G401 (cell line): ENCODE measurements at places on chromosomes 13 and 19. TPM values are rescaled to one million over a fixed set of nuclear protein-coding genes. Genes with fewer than 3 reads are reported as not detected.

DNA sequence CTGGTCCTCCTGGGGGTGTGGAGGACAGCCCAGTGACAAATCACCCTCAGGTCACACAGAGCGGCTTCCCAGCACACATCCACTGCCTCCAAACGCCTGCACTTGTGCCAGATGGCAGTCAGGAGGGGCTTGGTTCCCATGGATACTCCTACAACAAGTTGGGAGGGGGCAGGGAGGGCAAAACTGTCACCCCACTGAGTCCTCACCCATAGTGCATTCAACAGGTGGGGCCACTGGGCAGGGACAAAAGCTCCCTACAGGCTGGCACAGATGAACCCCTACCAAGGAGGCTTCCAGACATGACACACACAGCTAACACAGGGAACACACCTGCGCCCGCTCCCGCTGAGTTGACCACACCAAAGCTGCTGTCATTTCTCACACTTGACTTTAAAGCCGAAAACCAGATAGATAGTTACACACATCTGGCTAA, 120.5 kb downstream of the STK24 start:
- DNase-seq, result no peak

DNA sequence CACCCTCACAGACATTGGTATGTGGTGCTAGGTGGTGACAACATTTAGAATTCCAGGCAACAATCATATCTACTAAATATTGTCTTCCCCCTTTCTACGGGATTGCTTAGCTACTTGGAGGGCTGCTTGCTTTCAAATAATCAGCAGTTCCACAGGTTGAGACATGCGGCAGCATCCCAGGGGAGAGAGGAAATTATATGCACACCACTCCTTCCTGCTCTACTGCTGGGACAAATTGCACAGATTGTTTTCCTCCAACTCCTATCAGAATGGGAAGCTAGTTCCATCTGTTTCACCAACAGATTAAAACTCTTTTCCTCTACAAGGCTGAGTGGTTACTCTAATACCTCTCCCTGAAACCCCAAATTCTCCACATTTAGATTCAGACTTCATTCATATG, 275.4 kb downstream of the DNAJC15 start:
- DNase-seq, result peak; percentile 13

DNA sequence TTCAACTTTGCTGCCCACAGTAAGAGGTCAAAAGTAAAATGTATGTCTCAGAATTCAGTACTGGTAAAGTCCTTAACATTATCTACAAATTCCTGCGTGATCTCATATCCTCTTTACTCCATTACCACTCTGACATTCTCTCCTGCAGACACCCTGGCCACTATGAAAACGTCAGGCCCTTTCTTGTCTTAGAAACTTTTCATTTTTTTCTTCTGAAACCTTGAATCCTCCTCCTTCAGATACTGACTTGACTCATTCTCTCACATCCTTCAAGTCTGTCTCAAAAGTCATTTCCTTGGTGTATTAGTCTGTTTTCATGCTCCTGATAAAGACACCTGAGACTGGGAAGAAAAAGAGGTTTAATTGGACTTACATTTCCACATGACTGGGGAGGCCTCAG, 262.3 kb downstream of the POU4F1 start:
- no peak for DNase-seq

The FXYD3 gene
- total RNA-seq, result not detected in 2 replicates

- no peak for DNase-seq
These were observed at the start of gene CYP2F1 for GRCh38 chr19:41114132-41114531. TSS of gene CYP2F1 (plus strand) at chr19:41114432. CDS start at chr19:41116189, 1,757 bp downstream.

The ATP4B gene
- total RNA-seq, result not detected in 2 replicates

GRCh38 chr13:58876473-58876872, 1244.9 kb downstream of the PCDH17 start:
- DNase-seq, result no peak

DNA sequence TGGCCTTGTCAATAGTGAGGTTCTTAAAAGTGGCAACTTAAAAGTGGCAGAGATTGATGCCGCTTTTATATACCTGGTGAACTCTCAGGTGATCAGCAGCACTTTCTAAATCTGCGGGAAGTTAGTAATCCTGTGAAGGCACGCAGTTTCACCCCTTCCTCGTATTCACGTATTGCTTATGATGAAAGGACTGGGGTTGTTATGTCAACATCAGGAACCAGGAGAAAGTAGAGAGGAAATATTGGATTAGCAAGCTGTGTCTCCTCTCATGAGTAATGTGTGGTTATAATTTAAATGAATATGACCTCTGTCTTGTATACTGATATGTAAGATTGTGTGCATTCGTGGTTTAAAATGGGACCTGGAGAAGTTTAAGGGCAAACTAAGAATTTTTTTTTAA, 544.6 kb downstream of the SLITRK6 start:
- DNase-seq, result no peak

DNA sequence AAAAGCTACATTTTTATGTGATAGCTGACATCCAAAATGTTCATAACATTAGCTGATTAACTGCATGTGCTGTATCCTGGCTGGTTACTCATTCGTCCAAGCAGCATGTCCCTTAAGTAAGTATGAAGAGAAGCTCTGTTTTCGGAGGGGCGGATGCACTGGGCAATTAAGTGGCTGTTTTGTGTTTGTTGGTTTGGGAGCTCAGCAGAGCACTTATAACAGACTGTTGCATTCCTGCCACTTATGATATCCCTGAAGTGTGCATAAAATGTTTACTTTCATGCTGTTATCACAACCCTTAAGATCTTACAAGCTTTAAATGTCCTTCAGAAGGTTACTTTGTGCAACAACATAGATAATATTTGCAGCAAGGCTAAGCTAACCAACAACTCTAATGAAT, 264.1 kb downstream of the NALCN start:
- no peak for DNase-seq

The IZUMO4 gene
- 0.25 and 4.0 TPM in 2 replicates for total RNA-seq

DNA sequence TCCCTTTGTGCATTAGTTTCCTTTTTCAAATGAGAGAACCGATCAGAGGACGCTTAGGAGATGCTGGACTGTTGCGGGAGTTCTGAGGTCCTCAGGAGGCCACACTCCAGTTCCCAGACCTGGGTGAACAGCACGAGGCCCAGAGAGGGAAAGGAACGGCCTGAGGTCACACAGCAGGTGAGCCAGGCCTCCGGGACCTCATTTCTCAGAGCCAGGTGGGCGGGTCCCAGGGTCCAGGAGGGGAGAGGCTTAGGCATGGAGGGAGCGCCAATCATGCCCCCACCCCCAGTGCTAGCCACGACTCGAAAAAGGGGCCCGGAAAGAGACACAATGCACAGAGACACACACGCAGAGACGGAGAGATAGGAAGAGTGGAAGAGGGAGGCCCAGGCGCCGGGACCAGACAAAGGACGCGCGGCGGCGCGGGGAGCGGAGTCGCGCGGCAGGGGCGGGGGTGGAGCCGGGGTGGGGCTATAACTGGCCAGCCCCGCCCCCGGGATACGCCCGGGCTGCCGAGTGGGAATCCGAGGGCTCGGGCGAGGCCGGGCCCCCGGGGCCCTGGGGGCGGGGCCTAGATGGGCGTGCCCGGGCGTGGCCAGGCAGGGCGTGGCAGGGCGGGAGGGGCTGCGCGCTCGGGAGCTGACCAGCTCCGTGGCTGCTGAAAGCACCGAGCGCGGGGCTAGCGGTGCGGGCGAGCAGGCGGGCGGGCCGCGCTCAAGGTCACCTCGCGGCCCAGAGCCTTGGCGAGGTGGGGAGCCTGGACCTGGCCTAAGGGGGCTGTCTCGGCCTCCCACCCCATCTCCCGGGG, 1.6 kb downstream of the ELAVL3 start:
- peak; percentile 68 for DNase-seq

The RNF113B gene
- total RNA-seq, result not detected in 2 replicates

The UBE2L5 gene
- not detected in 2 replicates for total RNA-seq

- peak; percentile 63 for DNase-seq
These were observed 42.5 kb upstream of the SCEL start for GRCh38 chr13:77492982-77493381.

The ARHGEF7 gene
- total RNA-seq, result 25.4 and 29.3 TPM in 2 replicates

The LTBP4 gene
- 54.8 and 64.4 TPM in 2 replicates for total RNA-seq

The ERICH4 gene
- total RNA-seq, result not detected in 2 replicates

- no peak for DNase-seq
These were observed 3.3 kb downstream of the CFD start for GRCh38 chr19:862581-863314.

DNA sequence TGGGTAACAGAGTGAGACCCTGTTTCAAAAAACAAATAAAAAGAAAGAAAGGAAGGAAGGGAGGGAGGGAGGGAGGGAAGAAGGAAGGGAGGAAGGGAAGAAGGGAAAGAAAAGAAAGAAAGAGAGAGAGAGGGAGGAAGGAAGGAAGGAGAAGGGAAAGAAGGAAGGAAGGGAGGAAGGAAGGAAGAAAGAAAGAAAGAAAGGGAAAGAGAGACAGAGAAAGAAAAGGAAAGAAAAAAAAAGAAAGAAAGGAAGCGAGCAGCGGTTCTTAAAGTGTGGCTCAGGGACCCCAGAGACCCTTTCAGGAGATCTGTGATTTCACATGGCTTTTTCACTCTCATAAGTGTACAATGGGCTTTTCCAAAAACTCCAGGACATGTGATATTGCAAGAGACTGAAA, 9.9 kb upstream of the CADM4 start:
- DNase-seq, result no peak

GRCh38 chr13:104281910-104282309, 1215.7 kb upstream of the SLC10A2 start:
- DNase-seq, result no peak

DNA sequence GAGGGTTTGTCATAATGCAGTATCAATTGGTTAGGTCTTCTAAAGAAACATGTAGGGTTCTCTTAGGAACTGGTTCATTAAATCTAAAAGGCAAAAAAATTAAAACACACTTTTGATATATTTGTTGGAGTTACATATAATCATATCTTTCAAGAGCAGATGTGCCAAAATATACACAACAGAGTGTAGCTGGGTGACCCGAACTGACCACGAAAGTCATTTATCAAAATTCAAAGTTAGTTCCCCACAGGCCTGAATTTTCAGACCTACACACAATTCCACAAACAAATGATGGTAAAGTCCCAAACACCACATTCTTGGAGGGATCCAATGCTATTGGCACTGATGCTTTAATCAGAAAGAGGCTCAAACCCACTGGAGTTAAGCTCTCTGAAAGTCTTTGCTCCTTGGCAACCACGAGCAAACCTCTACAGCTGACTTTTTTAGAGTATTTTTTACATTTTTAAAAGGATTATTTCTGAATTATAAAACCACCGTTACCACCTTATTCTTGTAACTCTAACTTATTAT, 50.9 kb downstream of the IRS2 start:
- DNase-seq, result no peak

The TINCR gene
- not detected in 2 replicates for total RNA-seq

DNA sequence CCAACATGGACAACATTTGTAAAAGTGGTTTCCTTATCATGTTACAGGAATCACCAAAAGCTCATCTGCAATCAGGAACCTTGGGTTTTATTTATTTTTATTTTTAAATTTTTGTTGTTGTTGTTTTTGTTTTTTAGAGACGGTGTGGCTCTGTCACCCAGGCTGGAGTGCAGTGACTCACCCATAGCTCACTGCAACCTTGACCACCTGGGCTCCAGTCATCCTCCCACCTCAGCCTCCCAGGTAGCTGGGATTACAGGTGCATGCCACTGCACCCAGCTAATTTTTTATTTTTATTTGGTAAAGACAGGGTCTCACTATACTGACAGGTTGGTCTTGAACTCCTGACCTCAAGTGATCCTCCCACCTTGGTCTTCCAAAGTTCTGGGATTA, 13.6 kb upstream of the SERP2 start:
- DNase-seq, result no peak

The ZNF615 gene
- 0.62 and 9.8 TPM in 2 replicates for total RNA-seq

The ELSPBP1 gene
- total RNA-seq, result not detected in 2 replicates

DNA sequence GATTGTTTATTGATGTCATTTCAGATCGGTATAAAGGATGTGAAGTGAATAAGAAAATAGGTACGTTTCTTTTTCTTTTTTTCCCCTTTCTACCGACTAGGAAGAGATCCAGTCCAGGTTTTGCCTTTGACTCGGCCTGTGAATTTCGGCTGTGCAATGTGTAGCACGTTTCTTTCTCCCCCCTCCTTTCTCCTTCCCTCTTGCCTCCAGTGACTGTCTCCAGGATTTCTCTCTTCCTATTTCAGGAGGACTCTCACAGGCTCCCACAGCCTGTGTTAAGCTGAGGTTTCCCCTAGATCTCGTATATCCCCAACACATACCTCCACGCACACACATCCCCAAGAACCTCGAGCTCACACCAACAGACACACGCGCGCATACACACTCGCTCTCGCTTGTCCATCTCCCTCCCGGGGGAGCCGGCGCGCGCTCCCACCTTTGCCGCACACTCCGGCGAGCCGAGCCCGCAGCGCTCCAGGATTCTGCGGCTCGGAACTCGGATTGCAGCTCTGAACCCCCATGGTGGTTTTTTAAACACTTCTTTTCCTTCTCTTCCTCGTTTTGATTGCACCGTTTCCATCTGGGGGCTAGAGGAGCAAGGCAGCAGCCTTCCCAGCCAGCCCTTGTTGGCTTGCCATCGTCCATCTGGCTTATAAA, at the start of gene GPC6:
GPC6 (plus strand) TSS at position 185 of the 657 bp plus-strand sequence.
- DNase-seq, result peak; percentile 45

The CAPN12 gene
- total RNA-seq, result 5.3 and 5.8 TPM in 2 replicates

The EMC10 gene
- total RNA-seq, result 104 and 113 TPM in 2 replicates

The ERCC2 gene
- total RNA-seq, result 60.2 and 60.6 TPM in 2 replicates

DNA sequence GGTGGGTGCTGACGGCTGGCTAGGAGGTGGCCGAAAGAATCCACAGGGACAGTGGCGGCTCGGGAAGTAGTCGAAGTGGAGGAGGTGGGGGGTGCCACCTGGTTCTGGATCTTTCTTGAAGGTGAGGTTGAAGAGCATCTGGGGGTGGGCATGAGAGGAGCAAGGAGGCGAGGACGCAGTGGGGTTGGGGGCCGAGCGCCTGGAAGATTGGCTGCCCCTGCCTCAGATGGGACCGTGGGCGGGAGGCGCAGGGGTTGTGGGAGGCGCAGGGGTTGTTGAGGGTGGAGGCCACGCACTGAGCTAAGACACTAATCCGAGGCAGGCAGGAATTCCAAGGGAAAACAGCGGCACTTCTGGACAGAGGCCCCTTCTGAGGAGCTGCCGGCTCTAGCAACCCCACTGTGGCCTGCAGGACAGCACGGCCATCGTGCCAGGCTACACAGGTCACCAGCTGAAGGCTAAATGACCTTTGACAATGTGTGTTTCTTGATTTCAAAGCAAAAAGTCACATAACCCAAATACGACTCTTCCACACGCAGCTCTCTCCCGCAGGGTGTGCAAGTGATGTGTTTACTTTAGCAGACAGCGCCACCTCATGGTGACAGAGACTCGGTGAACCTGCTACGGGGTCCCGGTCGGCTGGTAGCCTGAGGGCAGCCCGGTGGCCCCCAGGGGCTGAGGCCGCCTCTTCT, 44.1 kb upstream of the RANBP3 start:
- peak; percentile 76 for DNase-seq

The KCNN4 gene
- 4.2 and 5.7 TPM in 2 replicates for total RNA-seq

The ACER1 gene
- total RNA-seq, result not detected in 2 replicates

The PTGIR gene
- total RNA-seq, result 1.7 and 16.2 TPM in 2 replicates

The RNF225 gene
- total RNA-seq, result not detected in 2 replicates

DNA sequence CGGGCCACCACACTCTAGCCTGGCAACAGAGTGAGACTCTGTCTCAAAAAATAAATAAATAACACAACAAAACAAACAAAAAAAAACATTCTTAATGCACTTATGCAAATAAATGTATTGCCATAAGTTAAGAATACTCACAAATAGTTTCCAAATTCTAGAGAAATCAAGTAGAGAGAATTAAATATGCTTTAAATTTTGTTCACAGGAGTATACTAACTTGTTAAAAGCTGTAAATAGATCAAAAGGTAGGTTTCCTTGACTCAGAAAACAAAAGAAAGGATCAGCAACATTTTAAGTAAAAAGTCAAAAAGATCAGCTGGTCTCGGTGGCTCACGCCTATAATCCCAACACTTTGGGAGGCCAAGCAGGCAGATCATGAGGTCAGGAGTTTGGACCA, 50.5 kb upstream of the ZNF429 start:
- no peak for DNase-seq
